ENCODE measurements at places on chromosomes 16 and 17.

DNA sequence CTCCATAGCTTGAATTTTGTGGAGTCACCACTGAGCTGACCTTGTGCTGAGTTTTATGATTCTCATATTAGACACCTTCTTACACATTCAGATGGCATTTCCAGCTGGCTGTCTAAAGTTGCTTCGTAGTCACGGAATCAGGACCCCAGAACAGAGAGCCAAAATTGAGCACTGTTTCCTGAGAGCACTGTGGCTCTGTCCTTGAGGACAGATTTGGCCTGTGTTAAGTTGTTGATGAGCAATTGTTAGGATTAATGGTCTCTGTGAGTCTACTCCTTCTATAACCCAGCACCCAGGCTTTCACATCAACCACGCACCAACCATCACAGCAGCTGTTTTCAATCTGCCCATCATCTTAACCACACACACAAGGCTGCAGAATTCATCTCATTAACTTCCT lies 277.5 kb upstream of the HSBP1 start:
- DNase-seq: no peak

- DNase-seq: no peak
These were observed 1.8 kb upstream of the APOH start for GRCh38 chr17:66230922-66231591.

GRCh38 chr16:74874912-74875546 lies 100.4 kb upstream of the FA2H start:
- DNase-seq: no peak

GRCh38 chr17:8057691-8058114 lies 18.8 kb downstream of the ALOX15B start:
- DNase-seq: peak; percentile 72

DNA sequence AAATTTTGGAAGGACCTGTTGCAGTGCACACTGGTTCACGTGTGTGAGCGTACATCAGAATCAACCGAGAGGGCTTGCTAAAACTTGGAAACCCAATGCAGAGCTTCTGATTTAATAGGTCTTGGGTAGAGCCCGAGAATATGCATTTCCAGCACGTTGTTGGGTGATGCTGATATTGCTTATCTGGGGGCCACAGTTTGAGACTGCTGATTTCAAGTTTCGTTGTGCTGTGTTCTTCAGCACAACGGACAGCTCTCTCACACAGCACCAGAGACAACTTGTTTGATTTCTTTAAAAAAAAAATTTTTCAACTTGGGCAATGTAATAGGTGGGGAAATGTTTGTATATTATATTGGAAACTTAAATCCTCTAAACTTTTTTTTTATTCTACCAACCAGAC lies 9.4 kb downstream of the OR4D2 start:
- no peak for DNase-seq

DNA sequence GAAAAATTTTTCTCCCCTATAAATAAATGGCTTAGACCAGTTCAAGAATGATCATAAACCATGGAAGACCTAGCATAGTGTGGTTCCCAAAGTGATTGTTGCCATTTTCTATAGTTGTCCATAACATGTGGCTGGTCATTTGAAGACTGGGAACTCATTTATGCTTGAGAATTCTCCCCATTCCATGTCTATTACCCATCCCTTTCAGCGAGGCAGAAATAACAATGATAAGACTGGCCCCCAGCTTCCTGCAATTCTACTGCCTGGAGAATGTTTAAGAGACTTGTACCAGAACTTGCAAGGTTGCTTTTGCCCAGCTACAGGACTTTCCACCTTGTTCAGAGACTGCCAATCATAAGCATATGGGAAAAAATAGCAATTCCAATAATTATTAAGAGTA lies 146.5 kb upstream of the CDH11 start:
- DNase-seq: no peak

- DNase-seq: no peak
These were observed 131.1 kb downstream of the ENGASE start for GRCh38 chr17:79205688-79206205.

GRCh38 chr17:2449486-2449885 lies 48.6 kb upstream of the MNT start:
- DNase-seq: no peak

DNA sequence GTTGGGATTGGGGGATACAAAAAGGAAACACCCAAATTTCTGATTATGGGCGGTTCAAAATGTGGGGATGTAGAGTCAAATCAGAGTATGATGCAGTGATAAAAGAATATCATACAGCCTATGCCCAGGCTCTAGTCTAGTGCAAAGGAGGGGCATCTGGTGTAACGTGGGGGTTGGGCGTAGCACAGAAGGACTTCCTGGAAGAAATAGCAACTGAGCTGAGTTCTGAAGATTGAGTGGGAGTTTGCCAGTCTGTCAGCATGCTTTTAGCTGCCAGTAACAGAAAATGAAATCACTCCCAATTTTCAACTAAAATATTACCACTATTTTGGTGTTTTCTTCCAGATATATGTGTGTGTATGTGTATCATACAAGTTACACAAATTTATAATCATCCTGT lies 196.9 kb downstream of the SPECC1 start:
- no peak for DNase-seq

DNA sequence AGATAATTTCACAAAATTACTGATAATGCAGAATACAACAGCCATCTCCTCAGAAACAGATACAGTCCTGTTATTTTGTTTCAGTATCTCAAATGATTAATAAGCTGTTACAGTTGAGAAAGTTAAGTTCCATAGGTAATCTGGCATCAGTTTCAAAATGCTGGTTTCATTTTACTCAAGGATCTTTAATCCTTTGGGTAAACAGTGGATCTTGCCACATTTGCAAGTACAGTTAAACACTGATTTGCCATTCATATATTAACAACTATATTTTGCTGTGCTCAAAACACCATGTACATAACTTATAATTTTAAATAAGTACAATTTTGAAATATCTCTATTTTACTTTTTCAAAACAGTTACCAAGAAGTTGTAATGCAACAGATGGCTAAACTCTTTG lies 31.2 kb downstream of the RPGRIP1L start:
- no peak for DNase-seq

DNA sequence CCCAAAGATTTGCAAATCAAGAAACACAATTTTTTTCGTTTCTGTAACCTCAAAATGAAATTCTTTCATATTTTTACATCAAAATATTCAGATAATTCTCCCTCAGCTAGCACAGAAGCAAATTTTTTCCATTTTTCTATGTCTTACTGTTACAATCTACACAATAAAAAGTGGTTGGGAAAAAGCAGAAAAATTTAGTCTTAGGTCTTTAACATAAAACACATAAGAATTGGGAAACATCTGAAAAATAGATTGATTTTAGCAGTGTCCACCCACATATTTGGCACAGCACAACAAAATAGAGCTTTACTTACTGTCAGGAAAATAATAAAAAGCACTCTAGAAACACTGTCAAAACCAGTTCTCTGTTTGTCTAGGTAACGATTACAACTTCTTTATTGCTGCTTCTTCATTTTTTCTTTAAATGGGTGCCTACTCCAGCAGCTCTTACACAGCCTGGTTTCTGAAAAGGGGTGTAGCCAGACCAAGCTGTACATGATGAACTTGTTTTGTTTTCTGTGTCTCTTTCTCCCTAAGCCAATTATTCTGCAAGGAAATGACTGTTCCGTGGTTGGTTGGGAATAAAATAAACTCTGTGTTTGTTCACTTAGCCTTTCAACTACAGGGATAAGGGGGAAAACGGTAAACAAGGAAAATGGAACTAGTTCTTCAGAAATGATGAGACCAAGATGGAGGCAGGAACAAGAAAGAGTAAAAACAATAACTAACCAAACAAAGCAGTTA lies at the start of gene ABCA6:
Gene ABCA6 (minus strand): TSS at position 465 of the 744 bp plus-strand sequence. CDS start 1,192 bp downstream, outside the sequence.
- no peak for DNase-seq

DNA sequence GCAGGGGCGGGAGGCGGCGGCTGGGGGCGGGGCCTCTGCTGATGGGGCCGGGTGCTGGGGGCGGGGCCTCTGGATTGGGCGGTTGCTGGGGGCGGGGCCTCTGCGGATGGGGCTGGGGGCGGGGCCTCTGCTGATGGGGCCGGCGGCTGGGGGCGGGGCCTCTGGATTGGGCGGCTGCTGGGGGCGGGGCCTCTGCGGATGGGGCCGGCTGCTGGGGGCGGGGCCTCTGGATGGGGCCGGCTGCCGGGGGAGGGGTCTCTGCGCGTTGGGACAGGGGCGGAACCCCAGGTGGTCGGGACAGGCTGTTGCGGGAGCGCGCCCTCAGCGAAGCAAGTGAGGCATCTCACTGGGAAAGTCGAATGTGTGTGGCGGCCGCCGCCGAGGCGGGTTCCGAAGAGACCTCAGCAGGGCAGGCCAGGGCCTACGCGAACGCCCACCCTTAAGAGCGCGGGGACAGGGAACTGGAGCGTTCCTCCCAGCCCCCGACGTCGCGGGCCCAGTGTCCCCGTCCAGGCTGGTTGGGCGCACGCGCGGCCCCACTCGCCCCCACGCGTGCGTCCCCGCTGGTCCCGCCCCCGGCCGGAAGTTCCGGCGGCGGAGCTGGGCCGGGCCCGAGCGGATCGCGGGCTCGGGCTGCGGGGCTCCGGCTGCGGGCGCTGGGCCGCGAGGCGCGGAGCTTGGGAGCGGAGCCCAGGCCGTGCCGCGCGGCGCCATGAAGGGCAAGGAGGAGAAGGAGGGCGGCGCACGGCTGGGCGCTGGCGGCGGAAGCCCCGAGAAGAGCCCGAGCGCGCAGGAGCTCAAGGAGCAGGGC lies at the start of gene STUB1:
Gene STUB1 (plus strand): TSS at position 597 of the 811 bp plus-strand sequence. CDS start 116 bp downstream, at position 713.
- DNase-seq: peak; percentile 90

DNA sequence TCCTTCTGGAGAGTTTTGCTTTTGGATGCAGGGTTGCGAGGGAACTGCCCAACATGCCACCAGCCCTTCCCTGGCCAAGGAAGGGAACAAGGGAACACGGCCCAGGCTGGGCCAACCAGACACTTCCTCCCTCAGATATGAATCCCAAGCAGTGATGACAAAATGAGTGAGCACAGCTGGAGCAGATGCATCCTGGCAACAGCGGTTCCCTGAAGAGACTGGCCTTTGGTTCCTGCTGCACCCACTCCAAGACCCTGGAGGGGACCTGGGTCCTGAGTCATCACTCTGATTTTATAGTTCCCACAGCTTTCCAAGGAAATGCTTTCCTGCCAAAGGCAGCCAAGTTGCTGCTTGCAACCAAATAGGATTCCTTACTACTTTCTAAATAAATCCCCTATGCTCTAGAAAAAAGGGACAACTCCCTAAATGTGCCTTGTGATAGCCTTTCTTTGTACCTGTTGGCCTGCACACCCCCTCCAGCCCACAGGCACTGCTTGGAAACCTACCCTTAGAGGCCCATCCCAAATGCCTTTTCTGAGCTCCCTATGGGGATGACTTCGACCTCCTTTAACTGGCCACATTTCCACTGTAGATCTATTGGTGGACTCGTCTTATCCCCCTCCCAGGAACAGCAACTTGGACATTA lies 5.3 kb downstream of the ST3GAL2 start:
- DNase-seq: no peak

- DNase-seq: no peak
These were observed 33.9 kb downstream of the CYB5D2 start for GRCh38 chr17:4176808-4177472.

DNA sequence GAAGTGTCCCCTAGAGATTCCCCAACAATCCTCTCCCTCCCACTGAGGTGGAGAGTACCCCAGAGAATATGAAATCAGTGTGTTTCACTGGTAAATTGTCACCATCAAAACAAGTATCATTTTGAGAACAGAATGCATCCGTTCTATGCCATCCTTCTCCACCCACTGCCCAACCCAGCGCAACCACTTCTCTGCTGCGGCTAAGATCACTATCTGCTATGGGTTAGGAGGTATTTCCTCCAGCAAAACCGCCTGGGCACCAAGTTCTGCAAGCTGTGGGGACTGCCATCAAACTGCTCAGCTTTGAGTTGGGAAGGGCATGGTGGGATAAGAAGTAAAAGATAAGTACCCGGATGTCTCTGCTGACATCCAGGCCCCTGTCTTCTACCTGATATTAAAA lies 24.4 kb downstream of the CNTNAP1 start:
- DNase-seq: no peak

- no peak for DNase-seq
These were observed 163.5 kb upstream of the DYNLRB2 start for GRCh38 chr16:80377096-80377956.

GRCh38 chr16:4407543-4408322 lies 8.7 kb downstream of the CORO7 start:
- no peak for DNase-seq

DNA sequence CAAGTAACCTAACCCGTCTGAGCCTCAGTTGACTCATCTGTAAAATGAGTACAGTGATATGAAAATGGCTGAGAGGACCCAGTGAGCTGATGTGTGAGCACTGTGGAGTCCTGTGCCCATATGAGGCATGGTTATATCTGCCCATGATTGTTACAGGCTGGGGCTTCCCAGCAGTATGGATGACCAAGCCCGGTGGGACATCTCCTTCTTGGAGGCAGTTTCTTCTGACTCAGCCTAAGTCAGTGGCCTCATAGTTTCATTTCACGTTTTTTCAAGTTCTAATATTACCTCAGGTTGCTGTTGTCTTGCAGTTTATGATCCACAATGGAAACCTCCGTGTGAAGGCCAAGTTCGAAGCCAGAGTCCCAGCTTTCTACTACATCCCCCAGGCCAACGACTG lies 4.8 kb downstream of the ADAP2 start:
- no peak for DNase-seq

DNA sequence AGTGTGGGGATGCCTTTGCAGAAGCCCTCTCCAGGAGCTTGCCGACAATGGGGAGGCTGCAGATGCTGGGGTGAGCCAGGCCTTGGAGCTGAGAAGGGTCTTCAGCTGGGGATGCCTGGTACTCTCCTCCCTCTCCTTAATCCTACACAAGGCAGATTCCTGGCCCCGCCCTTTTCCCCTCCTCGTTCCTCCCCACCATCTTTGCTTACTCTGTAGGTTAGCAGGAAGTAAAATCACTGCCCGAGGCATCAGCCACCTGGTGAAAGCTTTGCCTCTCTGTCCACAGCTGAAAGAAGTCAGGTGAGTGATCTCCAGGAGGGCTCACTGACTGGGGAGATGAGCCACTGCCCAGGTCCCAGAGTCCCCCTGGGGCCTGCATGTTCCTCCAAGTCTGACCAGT lies 38.7 kb downstream of the NLRC5 start:
- peak; percentile 65 for DNase-seq

DNA sequence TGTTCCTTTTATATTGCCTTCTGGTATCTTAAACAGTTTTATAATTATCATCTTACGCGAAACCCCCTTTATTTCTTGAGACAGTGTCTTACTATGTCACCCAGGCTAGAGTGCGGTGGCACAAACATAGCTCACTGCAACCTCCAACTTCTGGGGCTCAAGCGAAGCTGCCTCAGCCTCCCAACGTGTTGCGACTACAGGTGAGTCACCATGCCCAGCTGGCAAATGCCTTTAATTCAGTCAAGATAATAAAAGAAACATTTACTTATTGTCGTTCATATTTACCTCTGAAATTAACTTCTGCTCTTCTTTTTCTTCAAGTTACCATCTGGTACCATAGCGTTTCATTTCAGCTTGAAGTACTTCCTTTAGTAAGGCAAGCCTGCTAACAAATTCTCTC lies 43.9 kb downstream of the FBXL20 start:
- DNase-seq: no peak

Measured in NCI-H146 (cell line).